CD4-positive, alpha-beta T cell treated with Interleukin-6 at 100 ng/mL for 8 hours (primary cell): ENCODE measurements at places on chromosomes 16 and 17.
A peak's percentile ranks its signal among the peaks of the same experiment; 100 is the strongest.

GRCh38 chr17:72683506-72684404 is 408.7 kb downstream of the SLC39A11 start:
- DNase-seq, result no peak

- DNase-seq, result peak; percentile 13
Observed at GRCh38 chr16:67311607-67312488, 14.7 kb downstream of the KCTD19 start.

GRCh38 chr17:1232786-1233185 is 37.5 kb upstream of the BHLHA9 start:
- no peak for DNase-seq

DNA sequence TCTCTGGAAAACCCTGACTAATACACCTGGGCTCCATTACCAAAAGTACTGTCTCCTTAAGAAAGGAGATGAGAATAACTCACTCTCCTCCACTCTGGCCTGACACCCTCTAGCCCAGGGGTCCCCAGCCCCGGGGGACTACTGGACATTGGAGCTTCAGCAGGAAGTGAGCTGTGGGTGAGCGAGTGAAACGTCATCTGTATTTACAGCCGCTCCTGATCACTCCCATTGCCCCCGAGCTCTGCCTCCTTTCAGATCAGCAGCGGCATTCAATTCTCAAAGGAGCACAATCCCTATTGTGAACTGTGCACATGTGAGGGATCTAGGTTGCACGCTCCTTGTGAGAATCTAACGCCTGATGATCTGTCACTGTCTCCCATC is 126.3 kb upstream of the TNRC6C start:
- DNase-seq, result no peak

DNA sequence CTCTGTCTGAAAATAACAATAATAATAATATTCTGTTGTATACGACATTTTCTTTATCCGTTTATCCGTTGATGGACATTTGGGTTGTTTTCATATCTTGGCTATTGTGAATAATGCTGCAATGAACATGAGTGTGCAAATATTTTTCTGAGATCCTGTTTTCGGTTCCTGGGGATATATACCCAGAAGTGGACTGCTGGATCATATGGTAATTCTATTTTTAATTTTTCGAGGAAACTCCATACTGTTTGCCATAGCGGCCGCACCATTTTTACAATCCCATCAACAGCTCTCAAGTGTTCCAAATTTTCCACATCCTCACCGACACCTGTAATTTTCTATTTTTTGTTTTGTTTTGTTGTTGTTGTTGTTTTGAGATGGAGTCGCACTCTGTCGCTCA is 5.3 kb upstream of the PRSS41 start:
- DNase-seq, result no peak

DNA sequence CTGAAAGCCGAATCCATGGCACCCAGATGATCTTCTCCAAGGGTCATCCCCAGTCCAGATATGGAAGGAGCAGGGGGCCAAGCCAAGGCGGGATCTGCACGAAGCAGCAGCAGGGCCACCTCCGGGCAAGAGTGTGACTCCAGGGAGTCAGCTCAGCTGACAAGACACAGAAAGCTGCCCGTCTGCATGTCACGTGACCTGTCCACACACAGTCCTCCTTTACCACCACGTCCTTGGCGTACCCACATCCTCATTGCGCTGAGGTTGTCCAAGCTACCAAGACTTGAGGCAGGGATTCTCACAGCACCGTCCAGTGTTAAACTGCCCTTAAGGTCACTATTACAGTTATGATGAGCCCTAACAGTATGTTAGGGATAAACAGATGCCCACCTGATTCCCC is 11.3 kb upstream of the CYTH1 start:
- DNase-seq, result no peak

DNA sequence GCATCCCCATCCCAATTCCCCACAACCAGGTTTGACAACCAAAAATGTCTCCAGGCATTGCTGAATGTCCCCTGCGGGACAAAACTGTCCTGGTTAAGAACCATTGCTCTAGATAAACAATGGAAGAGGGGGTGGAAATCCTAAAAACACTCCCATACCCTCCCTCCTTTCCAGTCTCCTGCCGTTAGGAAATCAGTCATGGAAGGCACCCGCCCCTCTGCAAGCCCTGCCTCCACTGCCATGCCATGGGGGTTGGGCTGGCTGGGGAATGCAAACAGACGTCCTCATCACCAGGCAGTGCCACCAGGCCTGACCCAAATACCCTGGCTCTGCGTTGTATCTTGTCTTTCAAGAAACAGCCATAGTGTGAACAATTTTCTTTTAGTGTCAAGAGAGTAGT is 57.5 kb downstream of the CYTH1 start:
- no peak for DNase-seq

GRCh38 chr17:62780951-62781350 is 27.2 kb downstream of the MARCHF10 start:
- no peak for DNase-seq

- DNase-seq, result no peak
Observed at GRCh38 chr17:77610518-77610893, 348.0 kb upstream of the TNRC6C start.

- DNase-seq, result no peak
Observed at GRCh38 chr16:89973235-89973634, 24.7 kb downstream of the DEF8 start.

GRCh38 chr17:73722165-73722564 is 77.9 kb upstream of the SDK2 start:
- DNase-seq, result peak; percentile 70

DNA sequence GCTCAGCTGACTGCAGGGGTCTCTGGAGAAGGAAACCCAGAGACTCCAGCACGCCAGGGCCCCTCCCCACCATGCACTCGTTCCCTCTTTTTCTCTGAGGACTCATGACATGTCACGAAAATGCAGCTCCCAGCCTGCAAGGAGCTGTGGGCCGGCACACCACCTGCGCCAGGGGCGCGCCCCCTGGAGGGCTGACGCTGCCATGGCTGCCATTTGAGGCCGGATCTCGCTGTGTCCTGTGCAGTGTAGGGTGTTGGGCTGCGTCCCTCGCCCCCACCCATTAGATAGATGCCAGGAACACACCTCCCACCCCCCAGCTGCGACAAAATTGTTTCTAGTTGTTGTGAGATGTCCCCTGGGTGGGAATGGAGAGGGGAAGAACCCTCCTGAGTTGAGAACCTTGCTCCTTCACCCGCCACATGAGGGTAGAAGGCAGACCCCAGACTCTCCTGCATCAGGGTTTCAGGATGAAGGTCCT is 8.2 kb downstream of the SYNGR2 start:
- peak; percentile 74 for DNase-seq

GRCh38 chr17:27630607-27631410 is at the start of gene LGALS9:
Gene LGALS9, plus strand, starts transcription at chr17:27631188. Its CDS starts 78 bp downstream, at chr17:27631266.
- peak; percentile 47 for DNase-seq

DNA sequence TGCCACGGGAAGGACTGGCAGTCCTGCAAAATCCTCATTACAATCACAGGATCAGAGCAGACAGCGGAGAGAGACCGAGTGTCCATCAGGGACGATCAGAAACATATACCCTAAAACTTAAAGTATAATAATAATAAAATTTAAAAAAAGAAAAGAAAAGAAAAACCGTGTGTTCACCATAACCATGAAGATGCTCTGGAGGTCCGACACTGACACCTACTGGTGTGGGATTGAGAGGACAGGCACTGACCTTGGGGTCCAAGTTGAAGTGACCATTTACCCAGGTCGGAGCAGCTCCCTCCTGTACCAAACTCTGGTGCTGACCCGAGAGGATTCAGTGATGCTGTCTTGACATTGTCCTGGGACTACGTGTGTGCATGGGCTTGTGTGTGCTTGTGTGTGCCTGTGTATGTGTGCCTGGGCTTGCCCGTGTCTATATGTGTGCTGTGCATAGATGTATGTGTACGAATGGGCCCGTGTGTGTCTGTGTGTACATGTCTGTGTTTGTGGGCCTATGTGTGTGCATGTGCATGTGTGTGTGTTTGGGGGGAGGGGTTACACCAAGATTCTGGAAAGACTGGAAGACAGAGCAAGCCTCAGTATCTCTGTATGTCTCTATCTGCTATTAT is 10.0 kb upstream of the CD300LD start:
- no peak for DNase-seq

GRCh38 chr16:5852151-5852550 is 754.6 kb upstream of the EEF2KMT start:
- DNase-seq, result no peak

- DNase-seq, result no peak
Observed at GRCh38 chr16:84897911-84898377, 78.2 kb downstream of the CRISPLD2 start.

DNA sequence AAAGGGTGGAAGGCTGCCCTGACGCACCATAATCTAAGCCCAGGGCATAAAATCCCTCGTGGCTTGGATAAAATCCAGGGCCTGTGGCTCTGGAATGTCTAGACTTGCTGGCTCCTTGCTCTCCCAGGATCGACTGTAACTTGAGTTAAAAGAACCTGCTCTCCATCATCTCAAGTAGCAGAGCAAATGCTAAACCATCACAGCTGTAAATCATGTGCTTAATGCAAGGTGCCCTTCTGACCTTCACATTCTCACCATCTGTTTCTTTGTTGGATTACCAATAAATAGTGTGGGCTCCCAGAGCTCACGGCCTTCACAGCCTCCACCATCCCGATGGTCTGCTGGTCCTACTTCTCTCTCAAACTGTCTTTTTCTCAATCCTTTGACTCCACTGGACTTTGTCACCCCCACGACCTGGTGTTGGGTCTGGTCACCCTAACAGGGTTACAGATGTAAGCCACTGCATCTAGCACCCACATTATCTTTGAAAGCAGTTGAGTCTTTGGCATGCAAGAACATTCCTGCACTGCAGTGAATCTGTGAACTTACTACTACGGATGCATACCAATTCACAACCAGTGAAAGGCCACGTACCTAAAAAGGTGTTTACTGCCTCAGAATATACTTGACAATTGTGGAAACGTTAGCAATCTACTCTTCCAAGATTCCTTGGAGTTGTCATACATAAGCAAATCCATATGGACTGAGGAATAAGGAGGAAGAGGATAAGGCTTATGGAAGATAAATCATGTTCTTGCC is 15.3 kb downstream of the RSL1D1 start:
- no peak for DNase-seq

- DNase-seq, result no peak
Observed at GRCh38 chr16:2776500-2777139, 460 bp downstream of the ELOB start.

- no peak for DNase-seq
Observed at GRCh38 chr17:4625181-4625617, 16.3 kb downstream of the ALOX15 start.

GRCh38 chr16:23673971-23674614 is 4.6 kb upstream of the PLK1 start:
- DNase-seq, result no peak

- DNase-seq, result no peak
Observed at GRCh38 chr16:51549836-51550235, 398.8 kb upstream of the SALL1 start.

DNA sequence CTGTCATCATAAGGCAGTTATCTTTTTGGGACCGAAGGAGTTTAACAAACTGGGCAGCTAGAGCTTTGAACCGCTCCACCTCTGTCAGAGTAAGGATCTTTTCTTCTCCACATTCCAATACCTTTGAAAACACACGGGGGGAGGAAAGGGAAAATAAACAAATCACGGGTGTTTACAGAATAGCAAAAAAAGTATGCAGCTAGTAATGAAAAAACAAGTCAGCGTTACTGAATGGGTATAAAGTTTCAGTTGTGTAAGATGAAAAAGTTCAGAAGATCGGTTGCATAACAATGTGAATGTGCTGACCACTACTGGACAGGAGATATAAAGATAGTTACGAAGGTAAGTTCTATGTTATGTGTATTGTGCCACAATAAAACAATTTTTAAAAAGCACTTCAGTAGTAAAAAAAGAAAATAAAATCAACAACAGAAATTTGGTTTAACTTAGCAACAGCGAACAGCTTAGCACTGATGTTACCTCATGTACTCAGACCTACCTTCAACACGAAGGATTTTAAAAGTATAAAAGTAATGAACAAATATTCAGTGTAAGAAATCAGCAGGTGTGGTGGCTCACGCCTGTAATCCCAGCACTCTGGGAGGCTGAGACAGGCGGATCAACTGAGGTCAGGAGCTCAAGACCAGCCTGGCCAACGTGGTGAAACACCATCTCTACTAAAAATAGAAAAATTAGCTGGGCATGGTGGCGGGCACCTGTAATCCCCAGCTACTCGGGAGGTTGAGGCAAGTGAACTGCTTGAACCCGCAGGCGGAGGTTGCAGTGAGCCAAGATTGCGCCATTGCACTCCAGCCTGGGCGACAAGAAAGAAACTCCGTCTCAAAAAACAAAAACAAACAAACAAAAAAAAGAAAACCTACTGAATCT is 34.3 kb downstream of the MARF1 start:
- DNase-seq, result no peak

GRCh38 chr16:54373534-54374520 is 87.2 kb upstream of the IRX3 start:
- DNase-seq, result no peak

GRCh38 chr16:3377917-3378316 is 22.2 kb downstream of the OR2C1 start:
- no peak for DNase-seq
